Hematopoietic multipotent progenitor cell treated with erythropoietin and hydrocortisone succinate and interleukin-3 and kit ligand, for 4 days (in vitro differentiated cells): ENCODE measurements at places on chromosomes 6 and 20.

- DNase-seq = no peak
These were observed 285.7 kb upstream of the PREP start for GRCh38 chr6:105688573-105688972.

DNA sequence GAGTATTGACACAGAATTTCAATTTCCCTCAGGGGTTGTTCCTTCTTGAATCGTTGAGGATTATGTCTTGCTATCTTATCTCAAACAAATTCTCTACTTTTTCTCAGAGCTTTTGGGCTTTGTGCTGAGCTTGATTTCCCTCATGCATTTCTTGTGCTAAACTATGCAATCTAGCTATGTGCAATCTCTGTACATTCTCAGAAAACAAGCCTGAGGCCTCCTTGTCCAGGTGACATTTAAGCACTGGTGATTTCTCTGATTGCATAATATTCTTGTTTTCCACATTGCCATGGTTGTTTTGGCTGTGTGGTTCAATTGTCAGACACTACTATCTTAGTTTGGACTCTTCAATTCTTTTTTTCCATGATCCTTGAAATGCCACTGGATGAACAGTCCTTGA, 81.2 kb upstream of the MAN1A1 start:
- no peak for DNase-seq

DNA sequence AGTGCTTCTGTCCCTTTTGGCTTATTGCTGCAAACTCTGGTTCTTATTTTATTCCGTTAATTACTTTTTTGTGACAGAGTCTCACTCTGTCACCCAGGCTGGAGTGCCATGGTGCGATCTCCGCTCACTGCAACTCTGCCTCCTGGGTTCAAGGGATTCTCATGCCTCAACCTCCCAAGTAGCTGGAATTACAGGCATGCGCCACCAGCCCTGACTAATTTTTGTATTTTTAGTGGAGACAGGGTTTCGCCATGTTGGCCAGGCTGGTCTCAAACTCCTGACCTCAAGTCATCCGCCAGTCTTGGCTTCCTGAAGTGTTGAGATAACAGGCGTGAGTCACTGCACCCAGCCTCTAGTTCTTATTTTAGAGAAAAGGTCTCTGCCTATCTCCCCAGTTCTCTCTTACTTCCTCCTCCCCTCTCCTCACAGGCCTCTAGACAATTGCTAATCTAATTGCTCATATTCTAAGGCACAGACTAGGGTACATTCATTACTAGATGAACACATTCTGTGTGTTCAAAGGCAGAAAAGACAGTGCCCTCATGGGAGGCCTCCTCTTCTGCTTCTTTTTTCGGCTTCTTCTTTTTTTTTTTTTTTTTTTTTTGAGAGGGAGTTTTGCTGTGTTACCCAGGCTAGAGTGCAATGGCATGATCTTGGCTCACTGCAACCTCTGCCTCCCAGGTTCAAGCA, 27.0 kb downstream of the EDEM2 start:
- DNase-seq = peak; percentile 96

- DNase-seq = no peak
These were observed 92.1 kb downstream of the EPB41L2 start for GRCh38 chr6:130970839-130971410.

DNA sequence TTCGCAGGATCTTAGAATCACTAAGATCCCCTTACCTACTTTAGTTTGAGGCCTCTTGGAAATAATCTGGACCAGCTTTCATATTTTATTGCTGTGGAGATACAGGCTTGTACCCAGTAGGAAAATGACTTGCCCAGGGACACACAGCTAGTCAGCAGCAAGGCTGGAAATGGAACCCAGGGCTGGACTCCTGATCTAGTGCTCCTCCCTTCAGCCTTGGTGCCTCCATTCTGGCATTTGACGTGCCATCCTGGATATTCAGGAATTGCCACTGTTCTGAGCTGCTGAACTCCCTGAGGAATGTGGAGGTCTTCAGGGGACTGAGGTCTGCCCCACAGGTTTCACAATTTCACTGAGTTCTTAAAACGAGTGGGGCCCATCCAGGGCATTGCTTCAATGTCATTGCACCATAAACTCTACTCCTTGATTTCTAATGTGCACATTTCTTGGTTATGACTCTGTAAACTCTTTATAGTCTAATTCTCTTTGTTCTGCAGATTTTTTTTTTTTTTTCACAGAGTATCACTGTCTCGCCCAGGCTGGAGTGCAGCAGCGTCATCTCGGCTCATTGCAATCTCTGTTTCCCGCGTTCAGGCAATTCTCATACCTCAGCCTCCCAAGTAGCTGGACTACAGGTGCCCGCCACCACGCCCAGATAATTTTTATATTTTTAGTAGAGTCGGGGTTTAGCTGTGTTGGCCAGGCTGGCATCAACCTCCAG, 26.7 kb upstream of the CDKN1A start:
- no peak for DNase-seq

DNA sequence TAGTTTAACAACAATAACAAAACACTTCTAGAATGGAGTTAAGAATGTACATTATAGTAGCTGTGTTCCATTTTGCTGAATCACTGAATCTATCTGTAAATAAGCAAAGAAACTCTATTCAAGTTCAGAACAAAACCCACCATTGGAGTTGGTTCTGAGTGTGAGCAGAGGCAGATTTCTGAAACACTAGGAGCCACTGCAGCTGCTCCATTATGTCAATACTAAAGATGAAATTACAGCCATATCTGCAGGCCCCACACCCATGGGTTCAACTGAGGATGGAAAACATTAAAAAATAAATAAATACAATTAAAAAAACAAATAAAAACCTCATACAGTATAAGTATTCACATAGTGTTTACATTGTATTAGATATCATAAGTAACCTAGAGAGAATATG, 91.0 kb downstream of the REPS1 start:
- DNase-seq = no peak

- DNase-seq = no peak
These were observed 254.6 kb downstream of the UST start for GRCh38 chr6:149001422-149001821.

GRCh38 chr6:128284128-128284527, 236.3 kb downstream of the PTPRK start:
- DNase-seq = no peak

DNA sequence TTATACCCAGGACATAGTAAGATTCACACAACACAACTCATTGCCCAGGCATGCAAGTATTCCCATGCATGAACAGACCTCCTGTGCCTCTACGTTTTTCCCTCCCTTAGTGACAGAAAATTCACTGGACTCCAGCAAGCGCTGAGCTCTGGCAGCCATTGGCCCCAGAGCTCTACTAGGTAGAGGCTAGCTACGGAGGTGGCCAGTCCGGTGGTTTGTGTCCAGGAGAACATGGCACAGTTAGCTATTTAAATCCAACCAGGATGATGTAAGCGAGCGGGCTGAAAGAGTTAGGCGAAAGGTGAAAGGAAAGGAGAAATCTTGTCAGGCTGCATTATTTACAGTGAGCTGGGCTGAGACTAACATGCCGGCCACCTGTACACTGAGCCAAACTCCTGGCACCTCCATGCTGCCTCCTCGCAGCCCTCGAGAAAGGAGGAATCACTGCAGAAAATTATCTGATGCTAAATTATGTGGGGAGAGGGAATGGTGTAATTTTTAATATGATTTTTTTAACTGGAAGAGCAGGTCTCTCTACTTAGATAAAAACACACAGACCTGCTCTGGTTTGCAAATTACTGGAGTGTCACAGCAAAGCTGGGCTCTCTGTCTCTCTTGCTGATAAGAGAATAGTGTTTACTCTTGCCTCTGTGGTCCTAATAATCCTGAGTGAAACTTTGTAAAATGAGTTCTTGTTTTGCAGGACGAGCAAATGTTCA, 50.1 kb upstream of the ARMC2 start:
- DNase-seq = no peak

- no peak for DNase-seq
These were observed 611 bp upstream of the TMEM217 start for GRCh38 chr6:37258405-37259105.

DNA sequence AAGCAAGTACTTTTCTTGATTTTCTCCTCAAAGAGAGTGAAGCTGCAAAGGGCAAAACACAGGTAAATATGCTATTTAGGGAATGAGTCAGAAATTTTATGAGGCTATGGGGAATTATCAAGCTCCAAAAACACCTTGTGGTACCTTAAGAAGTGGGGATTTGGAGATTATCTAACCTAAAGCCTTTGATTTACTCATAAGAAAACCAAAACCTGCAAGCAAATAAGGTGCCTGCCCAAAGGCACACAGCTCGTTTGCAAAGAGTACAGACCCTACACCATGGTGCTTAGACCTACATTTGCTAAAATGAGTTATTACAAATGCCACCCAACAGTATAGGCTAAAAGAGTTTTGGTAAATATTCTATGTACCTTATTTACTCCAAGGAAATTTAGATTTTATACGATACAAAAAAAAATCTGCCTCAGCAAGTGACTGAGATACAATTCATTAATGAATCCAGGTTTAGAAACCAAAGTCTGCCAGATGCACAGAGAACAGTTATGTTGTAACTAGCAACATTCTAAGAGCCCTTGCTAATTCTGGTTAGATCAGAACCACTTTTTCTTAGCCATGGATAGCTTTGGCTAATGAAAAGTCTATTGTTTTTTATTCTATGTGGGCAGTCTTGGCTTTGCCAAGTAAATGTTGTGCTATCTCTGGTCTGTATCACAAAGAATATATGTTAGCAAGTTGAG, 101.5 kb downstream of the KHDC1L start:
- DNase-seq = no peak

GRCh38 chr6:16127471-16127870, 1.4 kb upstream of the MYLIP start:
- no peak for DNase-seq

- DNase-seq = no peak
These were observed 217.9 kb downstream of the TBX18 start for GRCh38 chr6:84546427-84546914.

- no peak for DNase-seq
These were observed 3.2 kb upstream of the CHD6 start for GRCh38 chr20:41621421-41621820.

DNA sequence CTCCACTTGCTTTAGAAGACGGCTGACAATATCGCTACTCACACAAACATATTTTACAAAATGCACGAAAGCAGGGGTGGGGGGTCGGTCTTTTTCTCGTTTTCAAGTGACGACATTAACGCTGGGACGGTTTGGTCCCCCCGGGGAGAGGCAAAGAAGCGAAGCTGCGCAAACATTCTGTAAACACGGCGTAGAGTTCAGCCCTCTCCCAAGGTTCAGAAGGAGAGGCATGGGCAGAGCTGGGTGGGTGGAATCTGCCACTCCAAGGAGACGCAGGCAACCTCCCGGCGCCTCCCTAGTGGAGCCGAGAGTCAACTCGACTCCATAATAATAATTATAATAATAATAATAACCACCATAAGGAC, 2.4 kb downstream of the NKX2-2 start:
- DNase-seq = no peak

GRCh38 chr6:39059496-39060310, 11.1 kb downstream of the GLP1R start:
- DNase-seq = no peak

- no peak for DNase-seq
These were observed 483 bp downstream of the SMIM26 start for GRCh38 chr20:18567739-18568091.

DNA sequence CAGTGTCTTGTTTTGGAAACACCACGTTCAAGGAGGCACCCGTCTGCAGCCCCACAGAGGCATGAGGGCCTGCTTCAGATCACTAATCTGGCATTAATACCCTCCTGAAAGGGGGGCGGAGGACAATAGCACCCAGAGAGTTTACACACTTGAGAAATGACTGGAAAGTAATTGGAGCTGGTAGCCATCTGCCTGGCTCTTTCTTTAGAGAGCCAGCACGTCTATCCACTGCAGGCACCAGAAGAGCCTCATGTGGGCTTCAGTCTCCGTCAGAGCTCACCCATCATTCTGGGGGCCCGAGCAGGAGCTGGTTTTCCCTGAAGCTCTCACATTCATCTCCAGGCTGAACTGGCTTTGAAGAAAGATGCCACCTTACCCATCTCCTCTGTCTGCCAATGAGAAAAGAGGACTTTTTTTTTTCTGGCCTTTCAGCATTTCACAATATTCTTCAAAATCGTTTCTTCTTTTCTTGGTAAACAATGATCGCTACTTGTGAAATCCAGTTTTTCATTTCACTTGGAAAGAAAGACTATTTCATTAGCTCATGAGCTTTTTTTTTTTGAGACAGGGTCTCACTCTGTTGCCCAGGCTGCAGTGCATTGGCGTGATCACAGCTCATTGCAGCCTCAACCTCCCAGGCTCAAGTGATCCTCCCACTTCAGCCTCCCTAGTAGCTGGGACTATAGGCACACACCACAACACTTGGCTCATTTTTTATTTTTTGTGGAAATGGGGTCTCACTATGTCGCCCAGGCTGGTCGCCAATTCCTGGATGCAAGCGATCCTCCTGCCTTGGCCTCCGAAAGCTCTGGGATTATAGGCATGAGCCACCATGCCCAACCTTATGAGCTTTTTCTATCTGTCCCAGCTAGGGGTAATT, 124.7 kb upstream of the ZNF217 start:
- DNase-seq = no peak

- no peak for DNase-seq
These were observed 36.3 kb upstream of the IBTK start for GRCh38 chr6:82283771-82284410.

GRCh38 chr6:19424853-19425252, 412.3 kb upstream of the ID4 start:
- DNase-seq = no peak

- DNase-seq = no peak
These were observed 5.7 kb downstream of the CABLES2 start for GRCh38 chr20:62401331-62401779.

- DNase-seq = no peak
These were observed 3.2 kb upstream of the SOX4 start for GRCh38 chr6:21590346-21590745.

DNA sequence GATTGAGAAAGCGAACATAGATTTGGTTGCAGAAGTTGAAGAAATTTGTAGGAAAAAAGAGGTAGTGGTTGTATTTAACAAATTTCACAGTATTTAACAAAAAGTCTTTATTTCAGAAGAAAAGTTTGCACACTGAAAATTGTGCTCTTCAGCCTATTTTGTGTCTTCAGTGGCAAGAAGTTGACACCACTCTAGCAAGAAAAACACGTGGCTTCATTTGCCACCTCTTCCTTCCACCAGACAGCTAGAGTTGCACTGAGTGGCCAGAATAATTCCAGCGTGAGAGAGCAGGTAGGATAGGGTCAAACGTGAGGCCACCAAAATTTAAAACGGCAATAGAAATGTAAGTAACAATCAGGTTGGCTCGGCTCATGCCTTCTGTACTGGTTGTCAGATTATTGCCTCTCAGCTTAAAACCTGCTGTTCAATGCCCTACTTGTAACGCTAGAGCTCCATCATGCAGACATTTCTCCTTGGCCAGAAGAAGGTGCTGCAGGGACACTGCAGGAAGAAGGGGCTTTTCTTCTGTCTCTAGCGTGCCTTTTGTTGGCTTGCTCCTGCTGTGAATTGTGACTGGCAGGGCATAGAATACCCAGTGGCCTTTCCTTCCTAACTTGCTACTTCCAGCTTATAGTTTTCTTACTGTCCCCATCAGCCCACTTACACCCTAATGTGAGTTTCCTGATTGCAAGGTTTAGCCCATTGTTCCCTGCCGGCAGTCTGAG, 12.1 kb downstream of the TRAPPC3L start:
- DNase-seq = no peak

DNA sequence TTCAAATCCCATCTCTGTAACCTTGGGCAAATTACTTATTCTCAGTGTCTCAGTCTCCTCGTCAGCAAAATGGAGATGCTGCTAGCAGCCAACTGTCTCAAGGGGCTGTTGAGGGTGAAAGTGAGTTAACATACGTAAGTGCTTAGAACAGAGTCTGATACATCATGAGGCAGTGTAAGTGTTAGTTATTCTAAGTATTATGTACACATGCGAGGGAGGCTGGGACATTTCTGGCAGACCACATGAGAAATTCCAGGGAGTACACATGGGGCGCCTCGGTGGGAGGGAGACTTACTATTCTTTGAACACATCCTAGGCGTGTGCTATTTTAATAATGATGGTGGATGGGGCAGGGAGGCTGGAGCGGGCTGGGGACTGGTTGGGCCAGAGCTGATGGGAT, 99.1 kb downstream of the DLGAP4 start:
- no peak for DNase-seq
